AG10803 (cell line): ENCODE measurements at places on chromosomes 4 and X.

- DNase-seq = no peak
These were observed 302.7 kb downstream of the KCTD8 start for GRCh38 chr4:44145868-44146267.

DNA sequence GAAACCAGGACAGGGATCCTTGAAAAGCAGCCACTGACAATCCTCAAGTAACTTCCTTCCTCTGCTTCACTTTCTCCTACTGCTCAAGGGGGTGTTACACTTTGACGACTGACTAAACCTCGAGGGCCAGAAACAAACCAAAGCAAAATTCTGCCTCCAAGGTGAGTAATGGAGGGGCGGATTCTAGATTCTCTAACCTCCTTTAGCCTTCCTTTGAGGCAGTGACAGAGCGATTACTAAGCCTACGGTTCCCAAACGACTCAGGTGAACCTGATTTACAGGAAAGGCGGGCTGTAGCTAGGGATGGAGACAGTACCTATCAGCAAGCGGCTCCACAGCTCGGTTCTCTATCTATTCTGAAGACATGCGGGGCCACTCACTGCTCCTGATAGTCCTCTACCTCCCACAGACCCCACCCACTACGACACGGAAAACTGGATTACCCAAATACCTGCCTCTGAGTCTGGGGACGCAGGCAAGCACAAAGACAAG lies 487 bp downstream of the TBCK start:
- DNase-seq = peak; percentile 57

DNA sequence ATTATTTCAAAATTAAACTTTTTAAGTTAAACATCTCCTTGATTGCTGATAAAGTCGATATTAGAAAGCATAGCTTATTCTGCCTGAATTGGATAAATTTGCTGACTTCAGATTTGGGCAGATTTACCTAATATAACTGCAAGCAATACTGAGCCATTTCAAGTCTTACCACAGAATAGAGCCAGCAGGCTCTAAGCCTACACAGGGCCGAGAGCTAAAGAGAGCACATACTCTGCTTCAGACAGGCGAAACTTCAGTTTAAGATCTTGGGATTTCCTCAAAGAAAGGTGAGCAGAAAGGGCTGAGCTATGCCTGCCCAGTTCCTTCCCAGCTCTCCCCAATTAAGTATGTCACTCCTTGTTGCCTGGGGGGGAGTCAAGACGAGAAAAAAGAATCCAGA lies 240.6 kb upstream of the NOCT start:
- DNase-seq = no peak

GRCh38 chrX:29902004-29902403 lies 313.4 kb upstream of the MAGEB2 start:
- DNase-seq = no peak

DNA sequence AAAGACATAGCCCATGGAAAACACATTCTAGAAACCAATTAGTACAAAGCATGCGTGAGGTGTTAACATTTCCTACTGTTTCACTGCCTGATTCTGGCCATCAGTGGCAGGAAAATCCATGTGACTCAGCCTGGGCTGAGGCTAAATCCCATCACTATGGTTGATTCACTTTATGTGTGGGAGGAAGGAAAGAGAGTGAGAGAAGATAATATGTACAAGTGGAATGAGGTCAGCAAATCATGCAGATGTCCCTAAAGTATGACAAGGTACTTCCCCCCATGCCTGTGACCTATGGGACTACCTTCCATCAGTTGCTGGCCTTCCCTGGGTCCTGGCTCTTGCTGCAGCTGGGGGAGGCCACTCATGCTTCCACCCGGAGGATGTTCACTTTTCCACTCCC lies 64.2 kb upstream of the MAP3K15 start:
- peak; percentile 45 for DNase-seq

DNA sequence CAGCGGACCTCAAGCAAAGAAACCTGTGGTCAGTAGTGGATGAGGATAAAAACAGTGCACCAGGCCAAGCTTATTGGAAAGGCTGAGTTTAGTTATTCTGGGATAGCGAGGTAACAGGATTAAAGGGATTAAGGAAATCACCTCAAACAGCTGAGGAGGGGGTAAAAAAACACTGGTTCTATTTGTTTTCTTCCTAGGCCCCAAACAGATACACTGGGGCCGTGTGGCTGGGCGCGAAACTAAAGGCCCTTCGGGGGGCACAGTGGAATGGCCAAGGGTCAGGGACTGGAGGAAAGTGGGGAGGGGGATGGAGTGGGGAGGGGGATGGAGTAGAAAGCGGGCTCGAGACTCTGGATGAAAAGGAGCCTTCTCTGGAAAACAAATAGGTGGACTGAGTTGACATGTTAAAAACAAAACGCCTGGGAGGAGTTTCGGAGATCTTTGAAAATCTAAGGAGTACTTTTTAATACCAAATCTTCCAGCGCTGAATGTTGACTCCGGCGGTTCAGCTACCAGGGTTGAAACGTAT lies 2.9 kb downstream of the SOX3 start:
- DNase-seq = no peak

- DNase-seq = no peak
These were observed 423.0 kb upstream of the CNKSR2 start for GRCh38 chrX:20951016-20951810.

- DNase-seq = peak; percentile 47
These were observed 2.9 kb downstream of the OTUD4 start for GRCh38 chr4:145177511-145177905.

DNA sequence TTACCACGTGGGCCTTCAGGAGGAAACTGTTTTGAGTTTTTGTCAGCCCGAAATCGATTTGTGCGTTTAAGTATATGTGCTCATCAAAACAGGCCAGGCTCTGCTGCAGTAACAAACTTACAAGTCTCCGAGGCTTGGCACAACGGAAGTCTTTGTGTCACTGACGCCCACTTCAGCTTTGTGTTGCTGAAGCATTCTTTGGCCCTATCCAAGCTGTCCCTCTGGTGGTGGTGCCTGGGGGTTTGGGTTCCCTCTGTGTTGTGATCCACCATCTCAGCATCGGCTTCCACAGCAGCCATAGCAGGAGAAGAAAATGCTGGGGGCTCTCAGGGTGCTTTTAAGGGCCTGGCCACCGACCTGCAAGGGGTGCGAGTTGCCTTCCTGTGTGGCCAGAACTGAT lies 176.4 kb downstream of the PTTG2 start:
- DNase-seq = no peak

DNA sequence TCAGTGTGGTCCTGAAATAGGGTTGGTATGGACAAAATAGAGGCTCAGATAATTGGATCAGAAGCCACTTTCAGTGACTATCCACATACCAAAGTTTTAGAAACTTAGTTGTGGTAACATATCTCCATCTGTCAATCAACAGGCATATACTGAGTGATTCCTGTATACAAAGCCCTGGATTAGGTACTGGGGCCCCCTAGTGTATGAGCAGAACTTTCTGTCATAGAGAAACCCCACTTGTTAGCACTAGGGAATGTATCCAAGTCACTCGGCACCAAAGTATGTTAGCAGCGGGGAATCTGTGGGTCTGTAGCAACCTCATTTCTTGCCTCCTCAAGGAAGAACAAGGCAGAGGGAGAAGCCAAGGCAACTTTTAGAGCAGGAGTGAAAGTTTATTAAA lies 50.7 kb downstream of the MAP7D3 start:
- peak; percentile 61 for DNase-seq

DNA sequence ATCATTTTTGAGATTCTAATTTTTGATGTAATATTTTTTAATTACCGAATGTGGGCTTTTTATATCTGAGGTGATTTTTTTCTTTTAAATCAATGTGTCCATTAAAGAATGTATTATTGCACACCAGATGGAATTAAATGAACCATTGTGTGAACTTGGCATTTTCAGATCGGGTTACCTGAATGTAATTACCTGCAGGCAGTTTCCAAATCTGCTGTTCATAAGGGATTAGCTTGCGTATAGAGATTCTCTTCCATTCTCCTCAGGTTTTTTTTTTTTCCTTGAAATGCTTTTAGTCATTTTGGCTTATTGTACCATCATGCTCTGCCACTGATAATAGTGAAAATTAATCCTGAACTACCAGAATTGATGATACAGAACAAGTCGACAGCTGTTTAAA lies 511.5 kb upstream of the ATOH1 start:
- no peak for DNase-seq

DNA sequence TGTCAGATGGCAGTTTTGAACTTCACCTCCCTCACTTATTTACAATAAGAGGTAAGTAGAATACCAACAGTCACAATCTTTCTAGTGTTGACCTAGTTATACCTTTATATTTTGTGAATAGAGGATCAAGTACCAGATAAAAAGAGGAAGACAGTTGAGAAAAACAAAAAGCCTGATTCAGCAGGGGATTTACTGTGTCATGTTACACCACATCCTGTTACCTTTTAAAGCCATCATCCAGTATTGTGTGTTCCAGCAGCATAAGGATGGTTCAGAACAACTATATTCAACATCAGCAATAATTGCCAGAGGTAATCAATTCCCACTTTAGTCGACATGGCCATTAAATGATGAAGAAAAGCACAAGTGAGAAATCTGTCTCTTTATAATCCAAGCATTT lies 21.3 kb upstream of the CXCL6 start:
- no peak for DNase-seq
